Stimulated activated CD4-positive, alpha-beta T cell treated with anti-CD3 and anti-CD28 coated beads, Interleukin-12 subunit alpha, Interleukin-12 subunit beta, amount 100 ng/mL, for 4 hours (primary cell): ENCODE measurements at places on chromosomes 7 and 10.

DNA sequence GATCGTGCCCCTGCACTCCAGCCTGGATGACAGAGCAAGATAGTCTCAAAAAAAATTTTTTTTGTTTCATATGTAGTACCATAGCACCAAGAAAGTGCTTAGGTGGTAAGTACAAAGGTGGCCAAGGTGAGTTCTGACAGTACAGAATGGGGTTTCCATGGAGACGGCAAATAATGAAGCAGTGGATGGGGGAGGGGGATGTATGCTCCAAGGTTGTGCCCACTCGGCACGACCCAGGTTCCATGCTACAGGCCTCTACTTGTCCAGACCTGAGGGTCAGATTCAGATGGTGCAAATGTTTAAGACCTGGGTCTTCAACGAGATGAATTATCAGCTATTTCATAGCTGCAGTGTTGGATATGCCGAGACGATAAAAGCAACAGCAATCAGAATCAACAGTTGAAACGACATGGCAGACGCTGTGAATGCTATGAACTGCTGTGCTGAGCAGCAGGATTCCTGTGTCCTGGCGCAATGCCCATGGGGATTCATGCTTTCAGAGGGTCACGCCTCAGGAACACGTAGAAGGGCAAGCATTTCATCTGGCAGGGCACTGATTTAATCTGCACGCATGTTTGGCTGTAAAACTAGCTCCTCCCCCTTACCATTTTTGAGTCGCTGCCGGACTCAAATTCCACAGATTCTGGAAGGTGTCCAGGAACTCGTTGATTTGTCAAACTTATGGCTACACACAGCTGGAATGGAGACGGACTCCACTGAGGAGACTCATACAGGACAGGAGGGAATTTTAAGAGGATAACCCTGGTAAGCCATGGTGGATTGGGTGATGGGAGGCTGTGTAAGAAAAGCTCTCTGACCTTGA, 256.5 kb downstream of the FRMD4A start:
- no peak for DNase-seq

GRCh38 chr7:124460056-124460450, 305.5 kb downstream of the GPR37 start:
- DNase-seq = no peak

DNA sequence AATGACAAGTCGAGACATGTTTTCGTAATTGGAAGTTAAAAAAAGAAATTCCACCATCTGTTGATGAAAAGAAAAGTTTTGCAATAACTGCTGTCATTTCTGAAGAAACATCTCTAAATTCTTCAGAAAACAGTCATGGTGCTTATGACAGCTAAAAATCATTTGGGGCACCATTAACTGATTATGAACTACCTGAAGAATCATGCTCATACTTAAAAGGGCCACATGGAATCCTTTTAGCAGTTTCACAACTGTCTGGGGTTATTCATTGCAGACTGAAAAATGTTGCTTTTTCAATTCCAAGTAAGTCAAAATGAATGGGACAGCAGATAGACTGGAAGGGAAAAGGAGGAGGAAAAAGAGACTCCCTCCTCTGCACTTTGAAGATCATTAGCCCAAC, 134.2 kb downstream of the CHN2 start:
- no peak for DNase-seq

- no peak for DNase-seq
Observed at GRCh38 chr7:83835424-83835823, 186.5 kb upstream of the SEMA3E start.

DNA sequence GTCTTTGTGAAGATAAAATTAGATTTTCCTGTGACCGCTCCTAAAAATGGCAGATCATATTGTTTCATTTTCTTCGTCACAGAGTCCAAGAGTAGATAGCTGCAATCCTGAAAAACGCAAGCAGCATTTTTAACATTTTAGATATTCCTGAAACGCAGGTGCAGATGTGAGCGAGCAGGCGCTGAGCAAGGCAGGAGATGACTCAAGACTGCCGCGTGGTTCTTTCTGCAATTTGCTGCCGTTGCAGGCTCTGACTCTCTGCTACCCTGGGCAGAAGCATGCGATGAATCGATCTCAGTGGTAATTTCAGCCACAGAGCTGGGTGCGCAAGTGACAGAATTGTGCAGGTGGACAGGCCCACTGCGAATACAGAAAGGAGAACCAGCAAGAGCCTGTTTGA, 331.9 kb downstream of the ACTR3B start:
- DNase-seq = no peak

- no peak for DNase-seq
Observed at GRCh38 chr10:70679498-70679897, 7.2 kb downstream of the ADAMTS14 start.

DNA sequence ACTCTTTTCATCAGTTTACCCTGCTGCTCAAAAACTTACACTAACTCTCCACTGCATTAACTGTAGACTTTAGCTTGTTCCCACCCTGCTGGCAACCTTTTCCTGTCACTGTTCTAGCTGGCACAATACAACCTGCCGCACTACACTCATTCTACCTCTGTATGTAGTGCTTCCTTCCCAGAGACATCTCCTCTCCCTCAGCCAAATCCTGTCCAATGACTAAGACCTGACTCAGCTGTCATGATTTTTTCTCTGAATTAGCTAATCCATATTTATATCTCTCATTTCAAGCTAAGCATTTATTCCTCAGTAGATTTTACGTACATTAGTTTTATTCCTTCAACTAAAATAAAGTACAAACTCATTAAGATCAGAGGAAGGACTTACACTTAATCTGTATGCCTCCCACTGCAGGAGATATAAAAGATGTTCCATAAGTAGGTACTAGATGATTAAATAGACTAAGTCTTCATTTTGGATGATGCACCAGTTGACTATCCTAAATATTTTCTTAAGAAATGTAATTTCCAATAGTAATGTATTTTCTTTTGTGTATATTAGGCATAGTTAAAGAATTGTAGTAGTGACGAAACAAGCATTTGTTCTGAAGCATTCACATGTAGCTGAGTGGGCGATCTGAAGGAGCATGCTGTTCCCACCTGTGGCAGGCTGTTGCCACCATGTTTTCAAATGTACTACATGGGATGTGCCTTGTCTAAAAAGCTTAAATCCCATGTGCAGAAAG, 189.1 kb downstream of the SKAP2 start:
- DNase-seq = no peak

GRCh38 chr7:106620676-106621075, 40.3 kb downstream of the CCDC71L start:
- no peak for DNase-seq

GRCh38 chr7:152382244-152382643, 53.6 kb downstream of the KMT2C start:
- DNase-seq = no peak

- no peak for DNase-seq
Observed at GRCh38 chr7:366161-366803, 76.3 kb downstream of the FOXL3 start.

DNA sequence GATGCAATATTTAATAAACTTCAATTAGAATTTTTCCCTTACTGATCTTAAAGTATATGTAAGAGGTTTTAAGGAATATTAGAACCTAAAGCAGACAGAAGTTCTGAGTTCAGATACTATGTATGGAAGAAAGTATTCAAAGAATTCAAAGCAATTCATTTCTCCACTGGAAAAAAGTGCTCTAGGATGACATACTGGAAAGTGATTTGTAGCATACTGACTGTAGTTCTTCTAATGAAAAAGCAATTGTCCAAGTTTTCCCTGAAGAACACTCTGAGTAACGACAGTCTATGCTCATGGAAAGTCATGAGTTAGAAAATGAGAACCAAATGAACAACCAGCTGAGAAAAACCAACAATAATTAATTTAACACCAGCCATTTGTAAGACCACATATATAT, 180.8 kb upstream of the SLC26A5 start:
- no peak for DNase-seq

DNA sequence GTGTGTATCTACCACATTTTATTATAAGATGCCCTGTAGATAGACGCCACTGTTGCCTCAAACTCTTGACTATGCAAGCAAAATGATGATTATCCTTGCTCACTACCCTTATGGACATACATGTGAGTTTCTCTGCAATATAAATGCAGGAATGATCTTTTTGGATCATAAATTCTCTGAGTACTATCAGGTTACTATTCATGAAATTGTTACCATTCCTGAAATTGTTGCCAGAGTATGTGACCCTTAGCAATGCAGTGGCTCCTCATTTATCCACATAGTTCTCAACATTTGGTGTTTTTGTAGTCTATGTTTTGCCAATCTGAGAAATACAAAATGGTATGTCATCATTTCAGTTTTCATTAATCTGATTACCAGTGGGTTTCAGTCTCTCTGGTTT, 166.2 kb upstream of the FAM3C start:
- DNase-seq = no peak

DNA sequence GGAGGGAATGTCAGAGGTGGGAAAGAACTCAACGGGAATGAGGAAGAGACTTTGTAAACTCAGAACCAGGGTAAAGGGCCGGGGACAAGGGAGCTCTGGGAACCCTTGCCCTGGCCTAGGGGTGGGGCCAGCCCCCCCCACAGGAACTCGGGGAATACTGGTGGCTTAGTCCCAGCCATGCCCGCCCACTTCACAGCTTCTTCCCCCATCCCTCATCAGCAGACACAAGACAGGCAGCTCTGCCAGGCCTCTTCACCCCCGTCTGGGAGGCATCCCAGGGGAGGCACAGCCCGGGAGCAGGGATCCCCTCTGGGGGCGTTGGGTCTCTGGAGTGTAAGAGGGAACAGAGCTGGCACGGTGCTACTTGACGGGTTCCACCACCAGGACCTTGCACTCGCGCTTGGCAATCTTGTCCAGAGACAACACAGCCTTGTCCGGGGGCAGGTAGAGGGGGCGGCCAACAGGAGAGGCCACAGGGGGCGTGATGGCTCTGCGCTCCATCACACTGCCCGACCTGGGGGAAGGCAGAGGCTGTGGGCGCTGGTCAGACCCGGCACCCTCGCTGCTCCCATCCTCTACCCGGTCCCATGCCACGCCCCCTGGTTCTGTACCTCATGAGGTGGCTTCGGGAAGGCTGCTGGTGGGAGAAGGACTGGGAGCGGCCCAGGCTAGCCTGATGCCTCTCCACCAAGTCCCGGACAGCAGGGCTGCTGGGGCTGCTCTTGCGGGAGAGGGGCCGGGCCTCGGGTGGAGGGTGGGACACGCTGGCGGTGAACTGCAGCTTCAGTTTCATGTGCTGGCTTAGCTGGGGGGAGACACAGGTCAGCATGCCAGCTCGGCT, 3.7 kb downstream of the TRAPPC14 start:
- no peak for DNase-seq

DNA sequence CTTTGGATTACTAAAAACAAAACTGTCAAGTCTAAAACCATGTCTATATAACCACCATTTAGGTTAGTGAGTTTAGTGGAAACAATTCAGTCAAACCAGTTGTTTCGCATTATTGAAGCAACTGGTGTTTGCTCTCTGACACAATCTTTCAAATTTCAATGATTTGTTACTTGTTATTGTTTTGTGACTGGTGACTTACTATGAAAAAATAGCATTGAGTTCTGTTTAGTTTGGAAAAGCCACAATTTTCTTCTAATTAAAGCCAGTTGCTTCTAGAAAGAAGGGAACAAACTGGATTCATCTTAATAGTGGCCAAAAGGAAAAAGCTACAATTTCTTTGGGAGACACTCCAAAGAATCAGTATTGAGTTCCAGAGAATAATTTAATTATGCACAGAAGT, 30.4 kb downstream of the LAMB4 start:
- DNase-seq = no peak

DNA sequence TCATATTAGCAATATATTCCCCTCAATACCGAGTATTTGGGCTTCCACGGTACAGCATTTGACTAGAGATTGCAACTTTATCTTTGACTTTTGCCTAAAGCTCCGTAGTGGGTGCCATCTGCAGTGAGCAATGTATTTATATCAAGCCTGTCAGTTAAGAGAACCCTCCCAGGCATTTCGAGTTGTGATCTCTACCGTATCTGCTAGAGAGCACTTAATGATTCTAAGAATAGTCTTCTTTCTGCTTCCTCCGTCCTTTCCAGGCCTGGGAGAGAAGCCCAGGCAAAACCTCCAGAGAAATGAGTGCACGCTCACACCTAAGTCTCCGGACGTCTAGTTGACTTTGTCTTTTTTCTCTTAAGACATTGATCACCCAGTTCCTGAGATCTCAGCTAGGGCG, 210.6 kb downstream of the KLF6 start:
- no peak for DNase-seq

DNA sequence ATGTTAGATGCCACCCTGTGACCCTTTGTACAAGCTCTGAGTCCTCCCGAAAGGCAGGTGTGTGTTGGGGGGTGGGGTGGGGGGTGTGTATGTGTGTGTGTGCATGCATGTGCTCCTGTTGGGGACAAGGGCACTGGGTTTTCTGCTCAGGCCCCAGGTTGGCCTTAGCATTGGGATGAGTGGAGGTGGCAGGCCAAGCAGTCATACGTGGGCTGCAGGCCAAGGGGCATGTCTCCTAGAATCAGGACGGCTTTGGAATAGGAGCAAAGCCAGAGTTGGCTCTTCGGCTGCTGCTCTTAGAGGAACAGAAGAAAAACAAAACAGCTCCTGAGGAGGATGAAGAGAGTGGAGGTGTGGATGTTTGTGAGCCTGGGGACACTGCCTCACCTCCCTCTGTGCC, 26.0 kb downstream of the HSPA12A start:
- DNase-seq = no peak
